Activated naive CD4-positive, alpha-beta T cell treated with anti-CD3 and anti-CD28 coated beads, Interleukin-2, amount 50 U/mL, for 16 hours (primary cell): ENCODE measurements at places on chromosomes 5 and 9.

- no peak for DNase-seq
Observed at GRCh38 chr5:132473019-132473531, 17.5 kb downstream of the IRF1 start.

- DNase-seq = no peak
Observed at GRCh38 chr5:113204525-113205161, 228.0 kb downstream of the DCP2 start.

DNA sequence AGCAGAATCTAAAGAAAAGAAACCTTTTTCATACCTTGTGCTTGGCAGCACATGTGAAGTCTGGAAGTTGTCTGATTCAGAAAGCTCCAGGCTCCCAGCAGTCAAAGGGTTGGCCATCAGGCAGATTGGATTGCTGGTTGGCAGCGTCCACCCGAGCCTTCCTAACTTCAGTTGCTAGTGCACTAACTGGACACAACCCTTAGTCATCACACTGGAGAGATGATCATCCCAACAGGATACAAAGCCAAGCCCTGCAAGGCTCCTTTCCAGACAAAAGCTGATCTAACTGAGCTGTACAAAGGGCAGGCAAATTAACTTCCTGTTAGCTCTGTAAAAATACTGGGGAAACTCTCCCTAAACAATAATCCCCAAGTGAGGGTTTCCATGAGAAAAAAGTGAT lies 185.6 kb downstream of the SNX18 start:
- DNase-seq = no peak

DNA sequence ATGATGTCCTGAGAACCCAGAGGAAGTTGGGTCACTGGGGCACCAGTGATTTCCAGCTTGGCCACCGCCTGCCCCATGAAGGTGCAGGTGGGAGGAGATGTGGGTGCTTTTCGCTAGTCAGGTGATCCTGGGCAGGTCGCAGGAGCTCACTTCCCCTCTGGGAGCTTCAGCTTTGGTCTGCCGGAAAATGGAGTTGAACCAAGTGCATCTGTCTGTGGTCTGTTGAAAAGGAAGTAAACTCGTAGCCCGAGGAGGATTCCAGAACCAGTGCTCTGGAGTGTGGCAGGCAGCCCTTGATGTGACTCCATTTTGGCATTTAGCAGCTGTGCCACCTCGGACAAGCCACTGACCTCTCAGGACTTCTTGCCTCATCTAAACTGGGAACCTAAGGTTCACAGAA lies 81.8 kb upstream of the HRH2 start:
- no peak for DNase-seq

- DNase-seq = no peak
Observed at GRCh38 chr5:22835686-22836085, 17.5 kb downstream of the CDH12 start.

DNA sequence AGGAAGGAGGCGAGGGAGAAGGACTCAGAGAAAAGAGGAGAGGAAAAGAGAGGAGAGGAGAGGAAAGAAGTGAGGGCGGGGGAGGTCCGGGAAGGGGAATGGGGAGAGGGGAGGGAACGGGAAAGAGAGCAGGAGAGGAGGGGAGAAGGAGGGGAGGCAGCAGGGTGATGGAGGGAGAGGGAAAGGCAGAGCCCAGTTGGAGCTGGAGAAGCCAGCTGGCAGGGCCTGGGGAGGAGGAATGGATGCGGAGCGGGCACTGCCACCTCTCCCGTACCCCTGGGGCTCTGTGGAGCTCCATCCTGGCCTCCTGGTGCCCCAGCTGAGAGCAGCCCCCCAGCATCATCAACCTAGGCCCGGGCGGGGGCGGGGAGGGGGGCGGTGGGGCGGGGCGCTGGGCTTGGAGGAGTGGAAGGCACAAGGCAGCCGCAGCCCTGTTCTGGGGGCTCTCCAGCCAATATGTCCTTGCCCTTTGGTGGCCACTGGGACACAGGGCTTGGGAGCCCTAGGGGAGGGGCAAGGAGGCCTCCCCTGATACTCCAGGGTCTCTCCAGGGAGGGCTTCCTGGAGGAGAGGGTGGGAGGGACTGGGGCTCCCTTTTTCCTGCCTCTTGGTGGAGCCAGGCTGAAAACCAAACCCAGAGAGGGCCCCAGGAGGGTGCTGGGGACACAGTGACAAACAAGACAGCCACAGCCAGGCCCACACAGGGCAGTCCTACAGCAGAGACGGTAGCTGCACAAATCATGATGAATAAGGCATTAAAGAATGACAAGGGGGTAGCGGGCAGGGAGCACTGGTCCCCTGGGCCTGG lies 123.7 kb downstream of the C9orf50 start:
- DNase-seq = no peak

DNA sequence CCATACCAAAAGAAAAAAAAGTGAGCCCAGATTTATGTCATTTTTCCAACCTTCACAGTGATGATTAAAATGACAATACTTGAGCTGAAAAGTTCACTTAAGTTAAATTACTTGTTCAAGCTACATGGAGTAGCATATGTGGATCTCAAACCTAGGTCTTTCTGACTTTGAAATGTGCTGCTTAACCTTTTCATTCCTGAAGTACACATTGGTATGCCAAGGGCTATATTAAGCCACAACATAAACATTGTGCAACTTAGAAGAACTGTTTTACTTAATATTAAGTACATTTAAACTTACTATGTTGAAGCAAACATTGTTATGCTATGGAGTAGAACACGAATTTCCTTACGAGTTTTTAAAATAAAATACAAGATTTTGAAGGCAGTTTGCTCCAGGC lies 105.0 kb downstream of the GIN1 start:
- no peak for DNase-seq

DNA sequence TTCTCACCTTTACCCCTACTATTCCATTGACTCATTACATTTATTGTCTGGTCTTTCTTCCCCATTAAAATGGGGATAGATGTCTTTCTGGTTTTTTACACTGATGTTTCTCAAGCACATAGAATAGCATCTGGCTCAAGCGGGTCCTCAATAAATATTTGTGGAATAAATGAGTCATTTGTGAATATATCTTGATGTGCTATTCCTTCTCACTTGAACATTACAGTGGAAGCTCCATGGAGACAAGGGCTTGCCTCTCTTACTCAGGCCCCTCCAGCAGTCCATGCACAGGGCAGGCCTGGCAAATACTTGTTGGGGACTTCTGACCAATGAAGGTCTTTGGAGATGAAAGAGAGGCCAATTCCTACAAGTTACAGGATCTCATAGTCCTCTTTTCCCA lies 151.7 kb upstream of the TAS2R1 start:
- DNase-seq = no peak

- no peak for DNase-seq
Observed at GRCh38 chr9:91301161-91301560, 60.6 kb downstream of the AUH start.

DNA sequence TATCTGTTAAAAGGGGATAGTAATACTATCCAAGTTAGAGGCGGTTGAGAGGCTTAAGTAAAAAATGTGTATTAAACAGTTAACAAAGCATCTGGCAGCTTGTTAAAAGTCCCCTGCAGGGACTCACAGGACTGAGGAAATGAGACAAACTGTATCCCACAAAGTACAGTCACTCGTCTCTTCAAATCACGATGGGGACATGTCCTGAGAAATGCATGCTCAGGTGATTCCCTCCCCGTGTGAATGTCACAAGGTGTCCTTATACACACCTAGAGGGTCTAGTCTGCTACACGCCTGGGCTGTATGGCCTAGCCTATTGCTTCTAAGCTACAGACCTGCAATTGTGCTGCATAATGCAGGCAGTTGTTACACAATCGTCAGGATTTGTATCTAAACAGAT lies 237.0 kb downstream of the IRX2 start:
- DNase-seq = no peak

GRCh38 chr9:79362100-79363081 lies 209.4 kb upstream of the TLE4 start:
- DNase-seq = no peak

DNA sequence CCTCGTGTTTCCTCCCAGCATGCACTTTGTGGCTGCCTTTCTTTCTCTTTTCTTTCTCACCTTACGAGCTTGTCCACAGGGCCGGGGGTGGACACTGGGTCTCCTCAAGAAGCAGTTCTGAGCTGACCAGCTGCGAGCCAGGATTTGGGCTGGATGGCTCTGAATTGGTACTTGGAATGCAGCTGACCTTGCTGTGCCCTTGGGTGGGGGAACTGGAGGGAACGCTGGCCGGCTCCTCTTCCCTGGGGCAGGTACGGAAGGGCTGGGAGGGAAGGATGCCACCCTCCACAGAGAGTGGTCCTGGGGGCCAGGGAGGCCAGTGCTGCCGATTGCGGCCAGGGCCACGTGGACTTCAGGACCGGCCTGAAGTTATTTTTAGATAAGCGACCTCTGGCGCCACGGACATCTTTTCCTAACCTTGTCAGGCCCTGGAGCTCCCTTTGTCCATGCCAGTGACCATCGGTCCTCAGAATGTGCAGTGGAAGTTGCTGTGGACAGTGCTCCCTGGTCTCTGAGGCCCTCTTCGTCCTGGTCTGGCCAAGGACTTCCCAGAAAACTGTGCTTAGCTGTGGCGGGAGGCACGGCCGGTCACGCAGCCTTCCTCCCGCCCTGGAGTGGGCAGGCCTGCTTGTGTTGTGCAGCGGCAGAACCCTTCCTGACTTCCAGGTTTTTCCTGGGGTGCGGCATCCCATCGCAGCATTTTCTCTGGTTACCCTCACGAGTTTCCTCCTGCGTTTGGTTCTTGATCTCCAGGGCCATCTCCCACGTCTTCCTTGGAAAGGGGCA lies 13.5 kb upstream of the AHRR start:
- DNase-seq = no peak

- no peak for DNase-seq
Observed at GRCh38 chr9:23764219-23764618, 61.8 kb downstream of the ELAVL2 start.

DNA sequence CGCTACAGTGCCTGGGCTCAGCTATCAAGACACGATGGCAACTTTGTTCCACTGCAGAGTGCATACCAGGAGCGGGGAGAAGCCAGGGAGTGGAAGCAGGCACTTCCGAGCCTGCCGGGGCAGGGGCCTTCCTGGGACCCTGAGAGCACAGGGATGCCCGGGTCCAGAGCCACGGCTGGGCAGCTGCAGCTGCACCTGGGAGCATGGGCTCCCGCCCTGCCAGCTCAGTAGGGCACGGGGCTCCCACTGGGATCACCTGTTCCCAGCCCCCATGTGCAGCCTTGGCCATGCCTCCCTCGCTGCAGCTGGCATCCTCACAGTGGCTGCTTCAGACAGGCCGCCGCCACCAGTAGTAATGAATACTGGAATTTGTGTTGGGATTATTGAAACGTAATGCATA lies 391.5 kb downstream of the KDM4C start:
- DNase-seq = no peak
